ENCODE measurements at places on chromosomes 1 and 21.

GRCh38 chr1:180311011-180311730, 81.1 kb downstream of the LHX4 start:
- DNase-seq = no peak

DNA sequence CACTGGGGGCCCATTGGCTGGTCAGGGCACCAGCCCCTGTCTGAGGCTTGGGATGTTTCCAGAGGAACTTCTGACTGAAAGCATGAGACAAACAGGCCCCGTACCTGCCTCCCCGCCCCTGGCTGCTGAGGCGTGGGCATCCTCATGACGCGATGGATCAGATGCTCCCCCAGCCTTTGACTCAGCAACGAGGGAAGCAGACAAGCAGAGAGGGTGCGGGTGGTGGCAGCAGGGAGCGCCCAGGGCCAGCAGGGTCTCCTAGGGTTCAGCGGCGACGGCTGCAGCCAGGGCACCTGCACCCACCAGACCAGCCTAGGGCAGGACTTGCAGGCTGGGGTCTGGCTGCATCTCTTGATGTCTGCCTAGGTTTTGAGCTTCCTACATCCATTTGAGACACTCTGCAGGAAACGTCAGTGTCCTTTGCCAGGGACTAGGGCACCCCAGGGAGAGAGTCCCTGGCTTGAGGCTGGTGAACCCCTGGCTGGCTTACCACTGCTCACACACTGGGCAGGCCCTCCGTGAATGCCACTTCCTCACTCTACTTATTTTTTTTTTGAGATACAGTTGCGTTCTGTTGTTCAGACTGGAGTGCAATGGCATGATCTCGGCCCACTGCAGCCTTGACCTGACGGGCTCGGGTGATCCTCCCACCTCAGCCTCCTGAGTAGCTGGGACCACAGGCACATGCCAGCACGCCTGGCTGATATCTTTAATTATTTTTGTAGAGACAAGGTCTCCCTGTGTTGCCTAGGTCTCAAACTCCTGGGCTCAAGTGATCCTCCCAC, 63.3 kb downstream of the DHRS3 start:
- no peak for DNase-seq

DNA sequence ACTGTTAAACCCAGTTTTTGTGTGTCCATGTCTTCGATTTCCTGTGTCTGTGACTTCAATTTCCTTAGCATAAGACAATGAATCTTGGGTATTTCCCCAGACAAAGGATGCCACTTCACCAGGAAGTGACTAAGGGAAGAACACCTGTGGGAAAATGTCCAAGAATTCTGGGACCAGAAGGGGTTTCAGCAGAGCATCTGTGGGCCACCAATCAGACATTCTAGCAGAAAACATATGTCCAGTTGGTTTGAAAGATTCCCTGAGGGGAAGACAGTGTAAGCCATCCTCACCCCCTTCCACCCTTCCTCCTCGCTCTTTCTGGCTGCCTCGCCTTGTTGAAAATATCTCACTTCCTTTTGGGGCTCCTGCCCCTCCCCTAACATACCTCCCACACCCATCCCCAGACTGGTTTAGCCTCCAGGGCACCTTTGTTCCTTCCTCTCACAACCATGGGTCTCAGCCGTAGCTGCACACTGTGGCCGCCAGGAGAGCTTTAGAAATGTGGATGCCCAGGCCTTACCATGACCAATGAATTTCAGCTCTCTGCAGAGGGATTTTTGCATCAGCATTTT, 25.5 kb upstream of the IFNAR1 start:
- no peak for DNase-seq

GRCh38 chr1:99119188-99119587, 114.5 kb upstream of the PLPPR5 start:
- DNase-seq = no peak

GRCh38 chr1:119703666-119704450, 7.9 kb upstream of the PHGDH start:
- DNase-seq = no peak

- no peak for DNase-seq
Measured at GRCh38 chr1:54273092-54273794, 73.3 kb downstream of the MRPL37 start.

- no peak for DNase-seq
Measured at GRCh38 chr1:246280551-246280950, 226.5 kb downstream of the SMYD3 start.

DNA sequence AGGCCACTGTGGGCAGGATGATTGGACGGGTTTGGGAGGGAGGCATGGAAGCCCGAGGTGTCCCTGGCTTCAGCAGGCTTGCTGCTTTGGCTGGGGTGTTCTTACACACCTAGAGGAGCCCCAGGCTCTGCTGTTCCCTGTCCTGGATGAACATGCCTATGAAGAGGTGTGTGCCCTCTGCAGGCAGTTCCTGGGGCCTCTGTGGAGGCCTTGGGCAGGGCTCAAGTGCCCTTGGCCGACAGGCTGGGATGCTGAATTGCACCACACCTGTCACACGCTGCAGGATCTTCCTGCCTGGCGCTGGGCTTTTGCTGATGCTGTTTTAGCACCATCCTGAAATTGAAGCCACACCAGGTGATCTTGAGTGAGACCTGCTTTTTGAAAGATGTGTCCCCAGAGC, 415.0 kb upstream of the VAMP3 start:
- no peak for DNase-seq

DNA sequence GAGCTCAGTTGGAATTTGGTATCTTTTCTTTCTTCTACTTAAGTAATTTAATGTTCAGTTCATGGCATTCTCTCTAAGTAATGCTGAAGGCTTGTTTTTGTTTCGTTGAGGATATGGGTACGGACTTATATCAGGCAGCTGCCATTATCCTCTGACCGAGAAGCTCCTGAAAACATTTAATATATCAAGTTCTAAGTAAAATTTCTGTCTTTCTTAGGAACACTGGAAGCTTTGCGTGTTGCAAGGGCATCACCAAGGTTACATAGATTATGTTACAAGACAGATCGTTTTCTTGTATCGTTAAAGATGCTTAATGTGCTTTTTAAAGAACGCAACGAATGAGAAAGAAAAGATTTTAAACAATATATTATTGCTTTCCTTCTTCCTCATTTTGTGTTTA, 1.0 kb upstream of the GALNT2 start:
- no peak for DNase-seq

GRCh38 chr1:29532285-29532684, 296.0 kb downstream of the PTPRU start:
- DNase-seq = no peak

DNA sequence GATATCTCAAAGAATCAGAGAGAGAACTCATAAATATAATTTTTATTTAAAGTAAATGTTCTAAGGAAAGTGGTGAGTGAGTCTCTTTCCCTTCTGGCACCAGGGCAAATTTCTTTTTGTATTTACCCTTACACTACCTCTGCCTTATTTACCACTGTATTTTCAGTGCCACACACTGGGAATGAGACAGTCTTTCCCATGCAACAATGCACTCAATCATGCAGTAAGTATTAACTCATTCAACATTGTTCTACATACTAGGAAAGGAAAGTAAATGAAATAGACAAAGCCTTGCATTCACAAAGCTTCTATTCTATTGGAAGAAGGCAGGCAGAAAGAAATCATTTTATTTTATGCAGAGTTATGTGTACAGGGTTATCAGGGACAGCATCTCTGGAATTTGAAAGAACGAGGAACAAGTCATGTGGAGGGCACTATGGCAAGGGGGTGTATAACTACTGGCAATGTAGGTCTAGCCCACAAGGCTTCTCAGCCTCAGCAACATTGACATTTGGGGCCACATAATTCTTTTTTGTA, 129.8 kb upstream of the PRDX6 start:
- no peak for DNase-seq

- no peak for DNase-seq
Measured at GRCh38 chr1:119655154-119655553, 7.1 kb upstream of the ZNF697 start.

GRCh38 chr1:112264010-112264409, 132.0 kb upstream of the CTTNBP2NL start:
- no peak for DNase-seq

DNA sequence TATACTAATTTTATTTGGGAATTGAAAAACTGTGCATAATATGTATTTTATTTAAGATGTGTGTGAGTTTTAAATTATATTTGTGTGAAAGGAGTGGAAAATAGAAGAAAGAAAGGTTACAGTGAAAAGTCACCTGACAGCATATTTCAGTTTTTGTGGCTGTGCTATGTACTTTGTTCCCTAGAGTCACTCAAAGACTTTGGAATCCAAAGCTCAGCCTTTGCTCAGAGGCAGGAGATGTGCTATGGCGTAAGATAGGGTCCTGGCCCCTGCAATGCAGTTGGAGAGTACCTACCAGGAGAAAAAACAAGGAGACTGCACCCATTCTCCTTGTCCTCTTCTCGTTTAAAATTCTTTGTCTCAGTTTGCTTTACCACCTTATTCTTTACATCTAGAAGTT, 2.9 kb downstream of the CCDC30 start:
- DNase-seq = no peak

DNA sequence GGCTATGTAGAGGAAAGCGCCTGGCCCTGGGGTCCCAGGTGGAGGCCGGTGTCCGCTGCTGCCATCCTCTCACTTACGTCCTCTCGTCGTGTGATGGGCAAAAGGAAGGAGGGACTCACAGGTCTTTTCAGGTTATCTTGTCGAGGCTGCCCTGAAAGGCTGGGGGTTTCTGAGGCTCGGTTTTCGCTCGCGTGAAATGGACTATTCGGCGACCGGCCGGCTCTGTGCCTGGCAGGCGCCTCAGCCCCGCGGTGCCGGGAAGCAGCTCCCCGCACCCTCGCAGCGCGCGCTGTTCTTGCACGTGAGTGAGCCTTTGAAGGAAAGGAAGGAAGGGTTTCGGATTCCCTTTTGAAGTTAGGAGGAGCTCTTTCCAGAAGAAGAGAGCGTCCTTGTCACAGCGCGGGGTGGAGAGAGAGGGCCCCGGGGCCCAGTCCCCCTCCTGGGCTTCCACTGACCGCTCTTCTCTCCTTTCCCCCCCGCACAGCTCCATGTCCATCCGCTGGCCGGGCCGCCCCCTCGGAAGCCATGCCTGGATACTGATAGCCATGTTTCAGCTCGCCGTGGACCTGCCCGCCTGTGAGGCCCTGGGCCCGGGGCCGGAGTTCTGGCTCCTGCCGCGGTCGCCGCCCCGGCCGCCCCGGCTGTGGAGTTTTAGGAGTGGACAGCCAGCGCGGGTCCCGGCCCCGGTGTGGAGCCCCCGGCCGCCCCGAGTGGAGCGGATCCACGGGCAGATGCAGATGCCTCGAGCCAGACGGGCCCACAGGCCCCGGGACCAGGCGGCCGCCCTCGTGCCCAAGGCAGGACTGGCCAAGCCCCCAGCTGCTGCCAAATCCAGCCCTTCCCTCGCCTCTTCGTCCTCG, 57.2 kb downstream of the AJAP1 start:
- DNase-seq = no peak

DNA sequence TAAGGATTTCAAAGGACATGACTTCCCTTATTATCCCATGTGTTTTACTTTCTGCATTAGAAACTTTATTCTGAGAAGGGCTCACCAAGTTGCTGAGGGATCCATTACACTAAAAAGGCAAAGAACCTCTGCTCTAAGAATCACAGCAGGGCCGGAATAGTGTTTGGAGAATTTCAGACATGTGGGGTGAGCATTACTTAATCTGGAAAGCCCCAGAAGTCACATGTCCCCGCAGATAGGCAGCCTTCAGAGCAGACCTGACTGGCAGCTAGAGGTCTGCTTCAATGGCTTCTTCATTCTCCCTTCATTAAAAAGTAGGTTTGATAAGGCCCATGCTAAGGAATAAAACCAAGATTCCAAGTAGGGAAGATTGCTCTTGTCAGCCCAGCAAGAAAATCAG, 52.6 kb upstream of the RBM15 start:
- no peak for DNase-seq

DNA sequence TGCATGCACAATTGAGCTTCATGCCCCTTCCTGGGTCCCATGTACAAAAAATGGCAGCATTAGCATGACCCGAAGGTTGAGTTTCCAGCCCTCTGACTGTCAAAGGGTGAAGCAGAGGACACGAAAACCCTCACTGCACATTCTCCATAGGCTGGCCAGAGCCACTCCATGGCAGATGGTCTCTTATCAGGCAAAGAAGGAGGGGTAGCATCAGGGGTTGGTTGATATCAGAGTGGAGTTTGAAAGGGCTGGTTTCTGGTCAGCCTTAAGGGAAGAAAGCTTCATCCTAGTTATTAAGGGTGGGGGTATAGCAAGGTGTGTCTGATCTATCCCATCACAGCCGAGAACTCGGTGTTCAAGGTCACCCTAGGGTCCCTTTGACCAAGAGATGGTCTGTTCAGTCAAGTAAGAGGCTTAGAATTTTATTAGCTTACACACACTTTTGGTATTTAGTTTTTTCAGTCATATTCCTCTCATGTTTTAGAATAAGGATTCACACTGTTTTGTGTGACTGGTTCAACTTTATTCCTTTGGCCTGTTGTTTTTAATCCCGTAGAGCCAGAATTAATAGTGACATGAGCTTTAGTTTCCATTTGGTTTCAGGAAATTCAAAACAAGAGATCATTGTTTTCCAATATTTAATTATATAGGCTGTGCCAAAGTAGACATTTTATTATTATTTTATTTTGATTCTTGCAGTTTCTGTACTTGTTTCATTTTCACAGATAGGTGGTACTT, 199.9 kb upstream of the FMN2 start:
- no peak for DNase-seq

DNA sequence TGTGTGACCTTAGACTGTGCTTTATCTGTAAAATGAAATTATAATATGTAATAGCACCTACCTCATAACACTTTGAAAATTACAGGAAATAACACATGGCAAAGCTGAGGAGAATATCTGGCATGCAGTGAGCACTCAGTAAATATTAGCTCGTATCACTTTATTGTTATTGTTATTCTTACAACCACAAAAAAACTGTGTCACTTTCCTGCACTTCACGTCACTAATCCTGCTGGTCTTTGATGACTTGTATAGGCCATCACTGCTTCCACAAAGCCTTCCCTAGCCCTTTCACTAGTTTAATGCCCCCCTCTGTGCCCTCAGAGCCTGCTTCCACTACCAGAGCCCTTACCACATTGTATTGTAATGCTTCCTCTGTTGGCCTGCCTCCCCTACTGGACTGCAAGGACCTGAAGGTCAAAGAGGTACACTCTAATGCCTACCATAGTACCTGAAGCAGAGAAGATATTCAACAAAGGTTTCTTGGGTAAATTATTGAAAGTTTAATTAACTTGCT, 231.6 kb downstream of the NFIA start:
- DNase-seq = no peak
